OCI-M1 (cell line): ENCODE measurements at places on chromosomes 5 and 9.

DNA sequence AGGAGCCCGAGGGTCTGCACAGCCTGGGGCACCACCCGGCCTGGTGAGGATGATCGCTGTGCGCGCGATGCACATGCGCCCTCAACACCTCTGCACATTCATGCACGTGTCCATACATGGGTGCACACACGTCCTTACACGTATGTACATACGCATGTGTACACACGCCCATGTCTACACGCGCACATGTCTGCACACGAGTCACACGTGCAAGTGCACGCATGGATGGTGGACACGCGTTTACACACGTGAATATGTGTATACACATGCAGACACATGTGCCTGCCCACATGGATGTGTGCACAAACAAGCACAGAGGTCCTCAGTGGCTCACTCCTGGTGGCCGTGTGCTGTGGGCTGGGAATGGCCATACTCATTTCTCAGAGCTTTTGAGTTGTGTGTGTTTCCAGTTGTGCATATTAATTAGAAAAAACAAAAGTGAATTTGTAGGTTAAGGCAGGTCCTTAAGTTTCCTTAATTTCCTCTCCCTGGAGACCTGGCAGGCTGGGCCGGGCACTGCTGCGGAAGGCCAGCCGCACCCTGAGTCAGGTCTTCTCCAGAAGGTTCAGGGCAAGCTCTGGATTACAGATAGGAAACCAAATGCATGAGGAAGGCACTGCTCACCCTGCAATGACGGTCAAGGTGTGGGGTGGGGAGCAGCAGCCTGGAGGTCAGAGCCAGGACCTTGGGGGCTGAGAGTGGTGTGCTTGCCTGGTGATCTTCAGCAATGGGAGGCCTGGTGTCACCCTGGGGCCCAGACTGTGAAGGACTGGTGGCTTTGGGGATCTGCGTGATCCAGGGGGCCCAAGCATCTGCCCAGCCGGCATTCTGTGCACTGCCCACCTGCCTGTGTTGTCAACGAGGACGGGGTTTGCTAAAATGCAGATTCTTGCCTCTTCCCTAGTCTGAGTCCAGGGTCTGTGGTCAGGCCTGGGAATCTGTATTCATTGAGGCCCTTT lies 1.3 kb upstream of the RNU6ATAC start:
- no peak for DNase-seq

DNA sequence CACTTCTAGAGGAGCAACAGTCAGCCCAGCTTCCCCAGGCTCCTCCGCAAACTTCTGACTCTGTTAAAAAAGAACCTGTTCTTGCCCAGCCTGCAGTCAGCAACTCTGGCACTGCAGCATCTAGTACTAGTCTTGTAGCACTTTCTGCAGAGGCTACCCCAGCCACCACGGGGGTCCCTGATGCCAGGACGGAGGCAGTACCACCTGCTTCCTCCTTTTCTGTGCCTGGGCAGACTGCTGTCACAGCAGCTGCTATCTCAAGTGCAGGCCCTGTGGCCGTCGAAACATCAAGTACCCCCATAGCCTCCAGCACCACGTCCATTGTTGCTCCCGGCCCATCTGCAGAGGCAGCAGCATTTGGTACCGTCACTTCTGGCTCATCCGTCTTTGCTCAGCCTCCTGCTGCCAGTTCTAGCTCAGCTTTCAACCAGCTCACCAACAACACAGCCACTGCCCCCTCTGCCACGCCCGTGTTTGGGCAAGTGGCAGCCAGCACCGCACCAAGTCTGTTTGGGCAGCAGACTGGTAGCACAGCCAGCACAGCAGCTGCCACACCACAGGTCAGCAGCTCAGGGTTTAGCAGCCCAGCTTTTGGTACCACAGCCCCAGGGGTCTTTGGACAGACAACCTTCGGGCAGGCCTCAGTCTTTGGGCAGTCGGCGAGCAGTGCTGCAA lies 72.8 kb downstream of the NUP214 start:
- no peak for DNase-seq

- peak; percentile 61 for DNase-seq
Measured at GRCh38 chr5:95283761-95284571, 928 bp downstream of the MCTP1 start.

DNA sequence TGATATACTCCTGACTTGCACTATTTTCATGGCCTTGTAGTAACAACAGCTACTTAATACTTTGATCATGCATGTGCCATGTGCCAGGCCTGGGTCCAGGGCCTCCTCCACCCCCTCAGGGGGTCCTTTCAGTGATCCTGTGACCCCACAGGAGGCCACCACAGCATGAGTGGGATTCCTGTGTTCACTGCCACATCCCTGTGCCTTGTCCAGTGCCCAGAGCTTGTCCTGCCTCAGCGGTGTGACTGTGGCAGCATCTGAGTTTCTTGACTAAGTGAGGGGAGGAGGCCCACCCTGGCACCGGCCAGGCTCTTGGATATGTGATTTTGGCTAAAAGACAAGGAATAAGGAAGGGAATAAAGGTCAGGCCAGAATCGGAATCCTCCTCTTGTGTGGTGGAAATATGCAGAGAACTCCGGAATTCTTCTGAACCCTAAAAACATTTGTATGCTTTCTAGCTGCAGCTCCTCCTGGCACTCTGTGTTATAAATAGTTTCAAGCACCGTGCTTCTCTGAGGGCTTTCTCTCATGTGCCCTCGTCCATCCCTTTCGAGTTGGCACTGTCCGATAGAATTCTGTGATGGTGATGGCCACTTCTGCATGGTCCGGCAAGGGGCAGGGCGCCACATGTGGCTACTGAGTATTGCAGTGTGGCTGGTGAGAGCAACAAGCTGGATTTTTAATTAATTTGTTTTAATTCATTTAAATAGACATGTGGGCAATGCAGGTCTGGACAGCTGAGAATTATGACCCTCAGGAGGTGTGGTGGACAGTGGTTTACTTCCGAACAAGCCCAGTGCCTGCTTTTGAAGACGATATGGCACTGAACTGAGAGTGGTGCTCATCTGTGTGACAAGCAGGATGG lies 31.8 kb downstream of the TENT4A start:
- no peak for DNase-seq

GRCh38 chr9:107193251-107193650 lies 89.8 kb upstream of the RAD23B start:
- DNase-seq = no peak

- DNase-seq = no peak
Measured at GRCh38 chr9:103942200-103942599, 151.9 kb upstream of the SMC2 start.

DNA sequence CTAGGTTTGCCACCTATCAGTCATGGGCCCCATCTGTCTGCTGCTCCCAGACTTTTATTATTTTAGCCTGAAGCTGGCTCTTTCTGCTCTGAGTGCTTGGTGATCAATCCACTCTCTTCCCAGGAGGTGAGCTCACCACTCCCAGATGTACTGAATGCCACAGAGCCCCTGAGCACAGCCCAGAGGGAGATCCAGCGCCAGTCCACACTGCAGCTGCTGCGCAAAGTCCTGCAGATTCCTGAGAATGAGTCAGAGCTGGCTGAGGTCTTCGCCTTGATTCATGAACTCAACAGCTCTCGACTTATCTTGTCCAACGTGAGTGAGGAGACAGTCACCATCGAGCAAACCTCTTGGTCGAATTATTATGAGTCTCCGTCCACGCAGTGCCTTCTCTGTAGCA lies 36.0 kb downstream of the HMGXB3 start:
- DNase-seq = no peak

DNA sequence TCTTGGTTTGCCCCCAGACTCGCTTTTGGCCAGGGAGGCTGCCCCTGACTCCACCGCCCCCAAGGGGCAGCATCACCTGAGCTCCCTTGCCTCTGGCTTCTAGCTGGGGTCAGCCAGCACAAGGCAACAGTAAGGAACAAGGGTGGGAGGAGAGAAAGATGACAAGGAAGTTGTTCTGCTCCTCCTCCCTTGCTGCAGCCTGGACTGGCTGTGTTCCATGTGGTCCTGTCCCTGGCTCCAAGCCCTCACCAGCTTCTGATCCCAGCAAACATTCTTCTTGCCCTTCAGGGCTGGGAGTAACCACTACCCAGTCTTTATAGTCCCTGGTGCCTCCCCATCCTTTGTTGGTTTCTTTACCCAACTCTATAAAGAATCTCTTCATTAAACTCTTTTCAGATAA lies 100.3 kb upstream of the SPIN1 start:
- no peak for DNase-seq

GRCh38 chr5:37005252-37005651 lies 128.7 kb downstream of the NIPBL start:
- DNase-seq = no peak

- DNase-seq = no peak
Measured at GRCh38 chr9:8143677-8144076, 344.1 kb upstream of the DMAC1 start.

GRCh38 chr9:96008502-96009222 lies 133.2 kb downstream of the ERCC6L2 start:
- DNase-seq = no peak

DNA sequence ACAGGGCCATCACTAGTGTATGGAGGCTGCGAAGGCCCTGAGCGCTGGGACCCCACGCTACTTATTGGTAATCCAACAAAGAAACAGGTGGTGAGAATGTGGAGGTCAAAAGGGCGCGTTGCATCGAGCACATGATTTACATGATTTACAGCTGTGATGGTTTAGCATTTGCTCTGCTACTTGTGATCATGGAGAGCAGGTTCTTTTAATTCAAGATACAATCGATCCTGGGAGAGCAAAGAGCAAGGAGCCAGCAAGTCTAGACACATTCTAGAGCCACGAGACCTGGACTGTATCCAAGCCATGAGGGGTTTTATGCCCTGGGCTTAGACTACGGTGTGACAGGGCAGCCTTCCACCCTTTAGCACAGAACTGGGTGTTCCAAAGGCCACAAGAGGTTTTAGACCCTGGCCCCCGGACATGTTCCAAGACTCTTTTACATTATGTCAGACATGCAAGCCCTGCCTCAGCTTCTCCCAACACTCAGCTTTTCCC lies 47.0 kb upstream of the CLK4 start:
- DNase-seq = no peak

DNA sequence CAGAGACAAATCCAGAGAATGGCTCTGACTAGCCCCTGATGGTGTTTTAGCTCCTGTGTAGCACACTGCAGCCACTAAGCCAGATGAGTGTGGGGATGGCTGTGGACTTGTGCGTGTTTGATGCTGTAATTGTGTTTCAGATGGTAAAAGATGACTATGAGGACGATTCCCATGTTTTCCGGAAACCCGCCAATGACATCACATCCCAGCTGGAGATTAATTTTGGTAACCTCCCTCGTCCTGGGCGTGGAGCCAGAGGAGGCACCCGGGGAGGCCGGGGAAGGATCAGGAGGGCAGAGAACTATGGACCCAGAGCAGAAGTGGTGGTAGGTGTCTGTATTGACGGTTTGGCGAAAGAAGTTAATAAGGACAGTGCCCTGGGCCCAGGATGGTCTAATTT lies 38.0 kb downstream of the HABP4 start:
- DNase-seq = no peak

DNA sequence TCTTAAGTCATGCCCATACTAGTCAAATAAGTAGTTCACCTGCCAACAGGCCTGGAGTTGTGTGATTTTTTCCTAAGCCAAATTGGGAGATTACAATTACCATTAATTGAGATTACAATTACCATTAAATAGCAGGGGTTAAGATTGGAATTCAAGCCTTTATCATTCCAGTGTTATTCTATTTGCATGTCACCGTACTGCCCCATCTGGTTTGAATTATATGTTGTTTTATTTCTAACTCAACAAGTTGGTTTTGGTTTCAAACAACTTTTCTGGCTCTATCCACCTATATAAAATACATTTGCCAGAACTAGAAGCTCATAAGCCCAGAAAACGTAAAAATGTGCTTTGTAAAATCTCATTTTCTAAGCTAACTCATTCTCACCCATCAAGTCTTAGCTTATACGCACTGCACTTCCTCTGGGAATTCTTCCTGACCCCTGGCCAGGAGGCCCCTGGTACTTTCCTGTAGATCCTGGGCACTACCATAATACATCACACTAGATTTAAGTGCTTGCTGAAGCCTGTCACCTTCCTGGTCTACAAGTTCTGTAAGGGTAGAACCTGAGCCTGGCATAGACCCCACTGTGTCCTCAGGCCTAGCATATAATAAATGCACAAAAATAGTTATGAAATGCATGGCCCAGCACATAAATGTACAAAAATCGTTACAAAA lies 242.0 kb upstream of the TRPM3 start:
- DNase-seq = no peak

DNA sequence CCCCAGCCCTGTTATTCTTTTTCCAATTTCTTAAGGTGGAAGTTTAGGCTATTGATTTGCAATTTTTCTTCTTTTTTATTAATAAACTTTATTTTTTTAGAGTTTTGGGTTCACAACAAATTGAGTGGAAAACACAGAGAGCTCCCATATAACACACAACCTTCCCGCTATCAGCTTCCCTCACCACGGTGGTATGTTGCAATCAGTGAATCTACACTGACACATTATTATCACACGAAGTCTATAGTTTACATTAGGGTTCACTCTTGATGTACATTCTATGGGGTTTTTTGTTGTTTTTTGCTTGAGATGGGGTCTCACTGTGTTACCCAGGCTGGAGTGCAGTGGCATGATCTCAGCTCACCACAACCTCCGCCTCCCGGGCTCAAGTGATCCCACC lies 4.8 kb upstream of the NFX1 start:
- no peak for DNase-seq

- DNase-seq = peak; percentile 80
Measured at GRCh38 chr5:59358005-59358861, 535.3 kb downstream of the PDE4D start.

DNA sequence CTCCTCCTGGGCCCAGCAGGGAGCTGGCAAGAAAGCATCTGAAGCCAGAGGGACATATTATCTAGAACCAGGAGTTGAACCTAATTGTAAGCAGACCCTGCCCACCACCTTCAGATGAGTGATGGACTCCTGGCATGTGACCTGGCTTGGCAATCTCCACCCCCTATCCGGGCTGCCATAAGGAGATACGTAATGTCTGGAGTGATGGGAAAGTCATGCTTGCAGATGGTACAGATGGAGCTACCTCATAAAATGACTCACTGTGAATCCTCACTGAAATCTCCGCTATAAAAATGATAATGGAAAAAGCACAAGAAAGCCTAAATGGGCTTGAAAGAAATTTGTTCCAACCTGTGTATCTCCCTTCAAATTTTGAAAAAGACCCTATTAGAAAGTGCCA lies 157.5 kb downstream of the DMRT2 start:
- DNase-seq = no peak

DNA sequence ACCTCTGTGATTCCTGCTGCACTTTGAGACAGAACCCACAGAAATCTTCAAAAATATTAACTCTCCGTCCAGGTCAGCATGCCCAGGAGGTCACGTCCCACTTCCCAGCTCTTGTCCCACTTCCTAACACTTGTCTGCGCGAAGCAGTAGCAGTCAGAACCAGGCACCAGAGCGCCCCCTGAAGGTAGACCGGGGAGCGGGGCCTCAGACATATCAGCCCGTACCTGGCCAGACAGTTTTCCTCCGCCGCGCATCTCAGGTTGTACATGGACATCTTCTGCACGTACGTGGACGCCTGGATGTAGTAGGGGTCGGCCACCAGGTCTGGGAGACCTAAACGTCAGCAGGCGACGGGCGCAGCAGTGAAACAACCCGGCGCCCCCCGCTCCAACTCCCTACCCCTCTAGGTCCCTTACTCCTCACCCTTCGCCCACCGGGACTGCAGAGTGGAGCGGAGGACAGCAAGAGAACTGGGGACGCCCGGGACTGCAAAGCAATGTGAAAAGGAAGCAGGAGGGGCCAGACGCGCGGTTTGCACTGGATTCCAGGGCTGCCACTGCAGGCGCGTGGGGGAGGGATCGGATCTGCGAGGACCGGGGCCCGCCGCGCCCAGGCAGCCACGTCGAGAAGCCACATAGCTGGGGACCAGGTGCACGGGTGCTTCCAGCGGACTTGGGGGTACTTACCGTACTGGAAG lies 1.2 kb downstream of the LOX start:
- DNase-seq = peak; percentile 42

GRCh38 chr5:29720954-29721353 lies 1472.5 kb upstream of the CDH6 start:
- peak; percentile 27 for DNase-seq
